ENCODE measurements at places on chromosomes 7 and 10.

DNA sequence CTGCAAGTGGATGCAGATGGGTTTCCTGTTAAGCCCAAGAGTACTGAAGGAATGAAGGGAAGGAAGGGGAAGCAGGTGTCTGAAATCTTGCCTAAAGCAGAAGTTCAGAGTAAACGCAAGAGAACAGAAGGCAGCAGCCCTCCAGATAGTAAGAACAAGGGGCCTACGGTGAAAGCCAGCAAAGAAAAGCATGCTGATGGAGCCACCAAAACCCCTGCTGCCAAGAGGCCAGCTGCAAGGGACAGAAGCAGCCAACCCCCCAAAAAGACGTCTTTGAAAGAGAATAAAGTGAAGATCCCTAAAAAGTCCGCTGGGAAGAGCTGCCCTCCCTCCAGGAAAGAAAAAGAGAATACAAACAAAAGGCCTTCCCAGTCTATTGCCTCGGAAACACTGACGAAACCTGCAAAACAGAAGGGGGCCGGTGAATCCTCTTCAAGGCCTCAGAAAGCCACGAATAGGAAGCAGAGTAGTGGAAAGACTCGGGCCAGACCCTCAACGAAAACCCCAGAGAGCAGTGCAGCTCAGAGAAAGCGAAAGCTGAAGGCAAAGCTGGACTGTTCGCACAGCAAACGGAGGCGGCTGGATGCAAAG is 152.5 kb downstream of the LCOR start:
- DNase-seq = no peak

GRCh38 chr10:84306751-84307384 is 21.5 kb upstream of the CCSER2 start:
- no peak for DNase-seq

GRCh38 chr10:21184216-21184615 is 287.1 kb upstream of the NEBL start:
- no peak for DNase-seq

- DNase-seq = no peak
Measured at GRCh38 chr10:76422769-76423168, 991.3 kb downstream of the LRMDA start.

DNA sequence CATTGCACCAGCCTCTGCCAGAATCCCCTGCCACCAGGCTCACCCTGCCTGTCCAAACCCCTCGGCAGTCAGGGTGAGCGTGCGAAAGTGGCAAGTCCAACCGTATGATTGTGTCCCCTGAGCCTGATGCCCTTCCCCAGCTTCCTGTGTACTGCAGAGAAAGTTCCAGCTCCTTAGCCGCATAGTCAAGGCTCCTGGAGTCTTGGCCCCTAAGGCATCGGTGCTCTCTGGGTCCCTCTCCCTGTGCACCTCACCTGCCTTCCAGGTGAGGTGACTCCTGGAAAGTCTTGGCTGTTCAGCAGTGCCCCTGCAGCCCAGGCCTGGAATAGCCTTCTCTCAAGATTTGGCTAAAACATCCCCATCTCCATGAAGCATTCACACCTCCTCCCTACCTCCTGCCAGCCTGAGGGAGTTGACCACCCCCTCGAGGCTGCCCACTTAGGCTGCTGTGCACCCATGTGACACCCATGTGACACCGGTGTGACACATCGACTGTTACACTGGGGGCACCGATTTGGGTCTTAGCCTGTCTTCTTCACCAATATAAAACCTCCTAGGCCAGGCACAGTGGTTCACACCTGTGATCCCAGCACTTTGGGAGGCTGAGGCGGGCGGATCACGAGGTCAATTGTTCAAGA is 56.1 kb upstream of the ELN start:
- no peak for DNase-seq

DNA sequence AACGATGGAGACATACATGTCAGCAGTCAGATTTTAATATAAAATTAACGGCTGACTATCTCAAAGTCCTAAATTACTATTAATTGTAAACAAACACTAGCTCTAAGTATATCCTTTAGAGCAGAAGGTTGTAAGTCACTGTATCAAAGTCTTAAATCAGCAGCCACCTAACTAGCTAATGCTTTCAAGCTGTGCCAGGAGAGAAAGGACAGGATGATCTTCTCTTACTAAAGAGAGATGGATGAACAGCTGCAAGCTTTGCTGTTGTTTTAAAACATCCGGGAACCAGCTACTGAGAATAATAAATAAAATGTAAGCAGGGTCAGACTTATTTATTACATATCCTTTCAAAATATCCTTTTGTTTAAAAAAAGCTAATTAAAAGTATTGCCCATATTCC is 24.0 kb upstream of the ABLIM1 start:
- DNase-seq = no peak

DNA sequence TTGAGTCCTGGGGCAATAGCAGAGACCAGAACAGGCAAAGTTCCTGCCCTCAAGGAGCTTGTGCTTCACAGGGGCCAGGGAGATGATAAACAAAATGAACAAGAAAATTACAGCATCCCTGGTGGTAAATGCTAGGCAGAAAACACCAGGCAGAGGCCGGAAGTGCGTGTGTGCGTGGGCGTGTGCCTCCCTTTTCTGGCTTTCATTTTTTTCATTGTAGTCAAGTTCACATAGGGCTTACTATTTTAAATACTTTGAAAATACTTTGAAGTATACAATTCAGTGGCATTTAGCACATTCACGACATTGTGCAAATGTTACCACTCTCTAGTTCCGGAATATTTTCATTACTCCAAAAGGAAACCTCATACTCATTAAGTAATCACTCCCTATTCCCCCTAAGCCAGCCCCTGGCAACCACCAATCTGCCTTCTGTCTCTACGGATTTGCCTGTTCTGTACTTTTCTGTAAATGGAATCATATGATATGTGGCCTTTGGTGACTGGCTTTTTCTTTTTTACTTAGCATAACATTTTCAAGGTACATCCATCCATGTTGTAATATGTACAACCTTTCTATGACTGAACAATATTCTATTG is 88.1 kb upstream of the PDCD4 start:
- no peak for DNase-seq

DNA sequence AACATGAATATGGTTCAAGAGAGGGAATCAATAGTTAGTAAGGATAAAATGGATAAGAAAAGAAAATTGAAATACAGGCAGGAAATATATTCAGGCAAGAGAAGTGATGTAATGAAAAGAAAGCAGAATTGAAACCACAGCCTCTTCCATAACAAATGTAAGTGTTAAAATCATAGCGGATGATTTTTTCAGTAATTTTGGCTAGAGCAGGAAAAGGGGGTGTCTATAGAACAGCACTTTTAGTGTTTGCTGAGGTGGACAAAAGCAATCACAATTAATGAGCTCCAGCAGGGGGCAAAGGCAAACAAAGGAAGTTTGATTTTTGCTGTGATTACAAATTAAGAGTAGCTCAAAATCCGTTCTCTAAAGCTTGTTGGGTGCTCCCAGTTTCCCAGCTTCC is 79.0 kb downstream of the TRIL start:
- DNase-seq = no peak

DNA sequence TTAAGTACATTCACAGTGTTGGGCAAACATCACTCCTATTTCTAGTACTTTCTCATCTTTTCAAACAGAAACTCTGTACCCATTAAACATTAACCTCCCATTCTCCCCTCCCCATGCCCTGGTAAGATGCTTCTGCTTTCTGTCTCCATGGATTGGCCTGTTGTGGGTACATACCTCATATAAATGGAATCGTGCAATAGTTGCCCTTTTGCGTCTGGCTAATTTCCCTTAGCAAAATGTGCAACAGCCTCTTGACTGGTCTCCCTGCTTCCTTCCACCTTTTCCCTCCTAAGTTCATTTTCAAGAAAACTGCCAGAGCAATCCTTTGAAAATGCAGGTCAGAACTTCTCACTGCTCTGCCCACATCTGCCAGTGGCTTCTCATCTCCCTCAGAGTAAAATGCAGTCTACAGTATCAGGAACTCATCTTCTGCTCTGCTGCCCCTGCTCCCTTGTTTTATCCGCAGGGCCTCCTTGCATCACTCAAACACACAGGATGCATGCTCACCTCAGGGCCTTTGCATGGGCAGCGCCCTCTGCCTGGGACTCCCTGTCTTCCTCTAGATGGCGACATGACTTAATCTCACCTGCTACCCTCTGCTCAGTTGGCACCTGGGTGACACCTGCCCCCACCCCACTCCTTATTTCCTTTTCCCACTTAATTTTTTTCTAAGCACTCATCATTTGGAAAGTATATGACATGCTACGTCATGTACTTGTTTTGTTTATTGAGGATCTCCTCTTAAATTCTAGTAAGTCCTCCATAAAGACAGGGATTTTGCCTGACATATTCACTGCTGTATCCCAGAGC is 44.3 kb upstream of the ECHDC3 start:
- peak; percentile 19 for DNase-seq

- no peak for DNase-seq
Measured at GRCh38 chr10:16117305-16117695, 257.0 kb upstream of the MINDY3 start.

DNA sequence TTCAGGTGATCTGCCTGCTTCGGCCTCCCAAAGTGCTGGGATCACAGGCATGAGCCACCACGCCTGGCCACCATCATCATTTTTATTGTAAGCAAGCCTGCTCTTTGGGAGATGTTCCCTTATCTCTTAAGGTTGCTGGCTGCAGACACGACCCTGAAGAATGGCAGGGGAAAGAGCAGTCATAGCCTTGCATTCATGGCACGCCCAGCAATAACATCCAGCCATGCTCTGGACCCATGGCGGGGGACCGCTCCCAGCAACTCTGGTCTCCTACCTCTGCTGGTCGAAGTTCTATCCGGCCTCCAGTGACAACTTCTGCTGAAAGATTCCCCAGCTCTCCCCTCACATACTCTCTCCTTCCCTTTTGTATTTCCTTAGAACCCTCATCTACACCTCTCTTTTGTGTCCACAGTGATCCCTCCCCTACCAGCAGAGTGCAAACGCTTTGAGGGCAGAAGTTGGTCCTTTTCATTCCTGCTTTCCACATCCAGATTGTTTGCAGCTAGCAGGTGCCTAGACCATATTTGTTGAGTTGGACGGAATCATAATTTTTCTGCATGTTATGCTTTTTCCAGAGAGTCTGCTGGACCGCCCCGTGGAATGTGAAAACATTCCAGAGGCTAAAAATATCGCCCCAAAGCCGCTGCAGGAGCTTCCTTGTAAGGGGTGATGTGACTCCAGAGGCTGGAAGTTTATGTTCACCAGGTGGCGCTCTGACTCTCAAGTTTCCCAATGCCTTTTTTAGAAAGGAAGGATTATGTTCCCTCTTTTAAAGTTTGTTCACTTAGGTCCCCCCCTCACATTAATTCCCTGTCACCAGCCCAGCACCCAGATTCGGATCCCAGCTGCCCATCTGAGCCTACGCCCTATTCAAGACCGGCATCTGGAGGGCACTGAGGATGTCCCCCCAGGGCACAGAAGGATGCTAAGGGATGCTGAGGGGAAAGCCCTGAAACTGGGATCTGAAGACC is 4.3 kb upstream of the MARVELD1 start:
- peak; percentile 52 for DNase-seq

GRCh38 chr7:123645516-123645915 is 10.2 kb upstream of the LMOD2 start:
- DNase-seq = no peak

Measured in hematopoietic multipotent progenitor cell treated with erythropoietin and hydrocortisone succinate and interleukin-3 and kit ligand, for 17 days (in vitro differentiated cells).